ENCODE measurements at places on chromosomes 13 and 19.

- DNase-seq, result no peak
Measured at GRCh38 chr13:41188584-41188983, 5.8 kb downstream of the KBTBD7 start.

- no peak for DNase-seq
Measured at GRCh38 chr19:862581-863314, 3.3 kb downstream of the CFD start.

- DNase-seq, result no peak
Measured at GRCh38 chr13:99991828-99992775, 10.5 kb downstream of the ZIC2 start.

- DNase-seq, result no peak
Measured at GRCh38 chr13:110319397-110319773, 12.3 kb downstream of the COL4A2 start.

DNA sequence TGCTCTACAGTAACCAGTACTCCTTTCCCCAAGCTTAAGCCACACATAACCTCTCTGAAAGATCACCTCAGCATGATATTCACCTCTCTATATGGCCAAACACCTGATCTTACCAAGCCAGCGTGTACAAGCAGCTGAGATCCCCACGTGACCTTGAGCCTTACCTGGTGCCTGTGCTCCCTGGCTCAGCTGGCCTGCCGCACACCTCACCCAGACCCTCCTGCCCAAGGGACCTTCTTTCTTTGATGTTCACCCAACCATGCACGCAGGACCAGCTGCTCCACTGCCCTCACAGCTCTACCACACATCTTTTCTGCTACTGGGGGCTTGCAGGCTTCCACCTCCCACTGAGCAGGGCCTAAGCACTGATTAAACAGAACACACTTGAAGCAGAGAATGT is 9.0 kb downstream of the DHRS12 start:
- no peak for DNase-seq

GRCh38 chr13:50220938-50221337 is 205.7 kb downstream of the KCNRG start:
- no peak for DNase-seq

DNA sequence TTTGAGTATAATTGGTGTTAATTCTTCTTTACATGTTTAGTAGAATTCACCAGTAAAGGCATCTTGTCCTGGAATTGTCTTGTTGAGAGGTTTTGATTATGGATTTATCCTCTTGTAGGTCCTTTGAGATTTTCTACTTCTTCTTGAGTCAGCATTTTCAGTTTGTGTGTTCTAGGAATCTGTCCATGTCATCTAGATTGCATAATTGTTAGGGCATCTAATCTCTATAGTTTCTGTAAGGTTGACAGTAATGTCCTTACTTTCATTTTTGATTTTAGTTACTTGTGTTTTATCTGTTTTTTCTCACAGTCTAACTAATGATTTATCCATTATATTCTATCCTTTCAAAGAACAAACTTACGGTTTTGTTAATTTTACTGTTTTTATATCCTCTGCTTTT is 492.0 kb downstream of the FGF9 start:
- DNase-seq, result no peak

DNA sequence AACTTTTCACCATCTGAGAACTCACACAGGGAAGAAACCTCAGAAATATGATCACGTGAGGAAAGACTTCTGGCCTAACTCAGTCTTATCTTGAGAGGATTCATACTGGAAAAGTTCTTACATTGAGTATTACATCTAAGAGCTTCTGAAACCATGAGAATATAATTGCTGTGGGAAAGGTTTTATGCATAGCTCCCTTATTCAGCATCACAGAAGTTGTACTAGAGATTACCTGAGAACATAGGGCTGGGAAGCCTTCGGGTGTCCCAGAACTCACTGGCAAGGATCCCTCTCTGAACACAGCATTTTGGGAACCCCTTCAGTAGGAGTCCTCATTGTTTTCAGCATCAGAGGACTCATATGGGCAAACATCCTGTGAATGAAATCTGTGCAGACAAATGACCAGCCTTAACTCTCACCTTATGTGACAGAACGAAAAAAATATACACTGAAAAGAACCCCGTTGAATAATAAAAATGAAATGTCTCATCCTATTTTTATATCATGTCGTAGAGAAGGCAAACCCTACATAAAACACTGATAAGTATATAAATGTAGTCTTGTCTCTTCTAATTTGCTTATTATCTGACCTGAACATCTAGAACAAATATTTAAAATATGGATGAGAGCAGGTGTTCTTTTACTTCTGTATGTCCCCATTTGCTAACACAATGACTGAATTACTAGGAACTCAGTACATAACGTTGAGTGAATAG is 14.2 kb downstream of the ZNF274 start:
- DNase-seq, result no peak

GRCh38 chr13:36193151-36193855 is 21.1 kb downstream of the SOHLH2 start:
- DNase-seq, result no peak
